ENCODE measurements at places on chromosomes 16 and 17.

DNA sequence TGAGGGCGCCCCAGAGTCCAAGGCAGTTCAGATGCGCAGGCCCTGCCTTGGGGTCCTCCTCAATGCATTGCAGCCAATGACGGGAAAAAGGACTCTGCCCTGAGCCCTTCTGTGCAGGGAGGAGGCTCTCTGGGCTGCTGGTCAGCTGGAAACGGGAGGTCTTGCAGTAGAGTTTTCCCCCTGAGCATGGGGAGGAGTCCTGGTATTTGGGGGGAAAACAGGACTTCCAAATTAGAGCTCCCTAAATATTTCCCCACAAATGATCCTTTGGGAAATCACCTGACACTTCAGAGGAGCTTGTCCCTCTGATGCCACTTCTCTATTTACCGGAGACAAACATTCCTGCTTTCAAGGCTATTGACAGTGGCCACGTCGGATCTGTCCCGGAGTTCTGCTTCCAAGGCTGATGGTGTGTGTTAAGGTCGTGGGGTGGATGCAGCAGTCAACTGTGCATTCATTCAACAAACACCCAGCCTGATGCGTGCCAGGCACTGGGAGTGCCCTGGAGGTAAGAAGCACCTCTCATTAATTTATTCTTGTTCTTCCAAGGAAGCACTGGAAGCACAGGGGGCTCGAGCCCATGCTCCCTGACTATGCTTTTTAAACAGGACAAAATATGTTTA is 73.0 kb upstream of the DNAH17 start:
- DNase-seq: no peak

GRCh38 chr16:85207357-85207921 is 95.2 kb upstream of the CIBAR2 start:
- no peak for DNase-seq

DNA sequence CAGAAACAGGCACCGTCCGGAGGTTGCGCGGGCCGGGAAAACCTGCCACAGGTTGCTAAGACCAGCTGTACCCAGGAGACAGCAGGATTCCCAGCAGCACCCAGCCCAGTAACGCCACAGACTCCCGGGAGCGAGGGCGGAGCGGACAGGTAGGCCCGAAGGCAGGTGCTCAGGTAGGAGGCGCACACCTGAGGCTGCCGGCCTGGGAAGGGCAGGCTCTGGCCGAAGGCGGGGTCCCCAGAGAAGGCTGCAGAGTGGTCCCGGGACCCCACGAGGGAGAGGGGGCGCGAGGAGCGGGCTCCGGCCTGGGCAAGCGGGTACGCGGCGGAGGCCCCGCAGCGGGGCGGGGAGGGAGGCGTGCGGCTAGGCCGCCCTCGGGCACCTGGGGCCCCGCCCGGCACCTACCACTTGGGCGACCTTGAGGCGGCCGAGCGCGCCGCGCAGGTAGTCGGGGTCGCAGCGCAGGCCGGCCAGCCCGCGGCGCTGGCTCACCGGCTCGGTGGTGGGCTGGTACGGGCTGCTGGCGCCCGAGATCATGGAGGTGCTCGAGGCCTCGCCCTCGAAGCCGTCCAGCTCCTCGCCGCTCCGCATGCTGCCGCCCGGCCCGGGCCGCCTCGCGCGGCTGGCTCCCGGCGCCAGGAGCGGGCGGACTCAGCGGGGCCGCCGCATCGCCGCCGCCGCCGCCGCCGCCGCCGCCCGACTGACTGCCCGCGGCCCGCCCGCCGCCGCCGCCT is 441 bp downstream of the CMTM4 start:
- DNase-seq: no peak

- DNase-seq: no peak
These were observed 9.6 kb downstream of the POLR2C start for GRCh38 chr16:57471852-57472664.

DNA sequence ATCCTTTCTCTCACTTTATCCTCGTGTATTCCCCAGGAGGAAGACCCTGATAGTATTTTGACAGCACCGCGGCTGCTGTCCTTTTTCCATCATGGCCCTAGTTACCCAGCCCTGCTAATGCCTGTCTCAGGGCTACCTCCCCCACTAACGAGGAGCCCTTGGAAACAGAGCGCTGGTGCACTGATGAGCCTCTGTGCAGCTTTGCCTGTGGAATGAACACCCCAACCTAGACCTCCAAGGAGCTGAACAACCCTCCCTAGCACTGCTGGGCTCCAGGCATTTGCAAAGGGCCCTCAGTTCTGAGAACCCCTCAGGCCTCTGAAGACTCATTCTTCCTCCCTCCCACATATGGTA is 23.3 kb upstream of the CCL1 start:
- no peak for DNase-seq

DNA sequence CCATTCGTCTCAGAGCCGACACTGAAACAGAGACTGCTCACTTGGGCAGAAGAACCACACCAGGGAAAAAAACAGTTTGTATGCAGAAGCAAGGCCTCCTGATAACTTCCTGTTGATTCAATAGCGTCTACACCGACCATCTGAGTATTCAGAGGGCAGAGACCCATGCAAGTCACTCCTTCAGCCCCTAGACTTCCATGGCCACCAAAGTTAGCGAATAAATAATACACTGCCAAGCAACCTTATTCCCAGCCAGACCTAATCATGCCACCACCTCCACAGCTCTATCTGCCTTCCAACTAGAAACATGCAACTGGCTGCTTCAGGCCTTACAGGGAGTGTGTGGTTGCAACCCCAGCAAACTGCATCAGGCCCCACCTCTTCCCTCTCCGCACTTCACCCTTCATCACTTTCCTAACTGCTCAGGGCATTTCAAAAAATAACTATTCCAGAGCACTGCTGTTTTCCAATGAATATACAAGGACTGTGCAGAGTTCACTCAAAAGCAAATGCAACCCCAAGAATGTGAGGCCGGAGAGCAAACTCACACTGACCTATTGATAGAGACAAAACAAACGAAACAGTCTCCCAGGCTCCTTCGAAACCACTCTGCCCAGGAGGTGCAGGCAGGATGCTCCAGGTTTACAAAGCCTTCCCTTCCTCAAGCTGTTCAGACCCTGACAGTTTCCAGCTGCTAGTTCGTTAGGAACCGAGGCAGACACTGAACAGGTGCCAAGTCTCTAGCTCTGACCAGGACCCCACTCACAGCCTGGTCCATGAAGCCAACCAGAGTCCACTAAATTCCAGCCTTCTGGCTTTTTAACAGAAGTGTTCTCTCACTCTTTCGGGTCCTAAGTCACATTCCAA is 3.6 kb downstream of the USP7 start:
- peak; percentile 49 for DNase-seq

DNA sequence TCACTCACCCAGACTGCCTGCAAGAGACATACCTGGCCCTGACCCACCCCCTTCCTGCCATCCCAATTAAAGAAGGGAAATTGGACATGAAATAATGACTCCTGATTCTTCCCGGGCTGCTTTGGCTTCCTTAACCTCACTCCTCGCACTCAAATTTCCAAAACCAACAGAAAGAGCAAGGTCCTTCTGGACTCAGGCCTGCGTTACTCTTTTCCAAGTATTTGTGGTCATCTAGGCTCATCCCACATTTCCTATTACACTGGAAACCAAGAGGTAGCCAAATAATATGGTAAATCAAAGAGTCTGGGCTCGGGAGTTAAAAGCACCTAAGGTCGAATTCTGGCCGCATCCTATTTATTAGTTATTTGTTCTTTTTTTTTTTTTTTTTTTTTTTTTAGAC is 359.3 kb downstream of the NPIPA8 start:
- no peak for DNase-seq

DNA sequence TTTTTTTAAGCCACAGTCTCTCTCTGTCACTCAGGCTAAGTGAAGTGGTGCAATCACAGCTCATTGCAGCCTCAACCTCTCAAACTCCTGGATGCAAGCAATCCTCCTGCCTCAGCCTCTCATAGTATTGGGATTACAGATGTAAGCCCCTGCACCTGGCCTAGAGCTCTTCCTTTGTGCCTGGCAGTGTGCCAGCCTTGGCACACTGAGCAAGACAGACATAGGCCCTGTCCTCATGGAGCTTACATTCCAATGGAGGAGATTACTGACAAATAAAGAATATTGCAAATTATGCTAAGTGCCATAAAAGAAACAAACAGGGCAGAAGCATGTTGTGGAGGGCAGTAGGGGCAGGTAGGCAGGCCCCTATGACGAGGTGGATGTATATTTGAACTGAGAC is 920 bp upstream of the CNGB1 start:
- DNase-seq: no peak

- no peak for DNase-seq
These were observed 3.7 kb upstream of the SLC6A2 start for GRCh38 chr16:55651841-55652824.

- DNase-seq: no peak
These were observed 7.1 kb downstream of the AKAP1 start for GRCh38 chr17:57092171-57092570.

GRCh38 chr16:77969861-77970260 is 52.5 kb upstream of the CLEC3A start:
- no peak for DNase-seq

- no peak for DNase-seq
These were observed 234.7 kb upstream of the MAF start for GRCh38 chr16:79835194-79835593.

GRCh38 chr17:47266782-47267181 is 13.2 kb downstream of the ITGB3 start:
- no peak for DNase-seq

GRCh38 chr17:18182978-18183333 is 672 bp upstream of the ALKBH5 start:
- DNase-seq: no peak

- no peak for DNase-seq
These were observed 6.0 kb upstream of the KRT38 start for GRCh38 chr17:41446806-41447205.

GRCh38 chr17:41571561-41572434 is at the start of gene KRT9:
Gene KRT9, minus strand, starts transcription at chr17:41572059. Its CDS starts 67 bp downstream, at chr17:41571992.
- no peak for DNase-seq

DNA sequence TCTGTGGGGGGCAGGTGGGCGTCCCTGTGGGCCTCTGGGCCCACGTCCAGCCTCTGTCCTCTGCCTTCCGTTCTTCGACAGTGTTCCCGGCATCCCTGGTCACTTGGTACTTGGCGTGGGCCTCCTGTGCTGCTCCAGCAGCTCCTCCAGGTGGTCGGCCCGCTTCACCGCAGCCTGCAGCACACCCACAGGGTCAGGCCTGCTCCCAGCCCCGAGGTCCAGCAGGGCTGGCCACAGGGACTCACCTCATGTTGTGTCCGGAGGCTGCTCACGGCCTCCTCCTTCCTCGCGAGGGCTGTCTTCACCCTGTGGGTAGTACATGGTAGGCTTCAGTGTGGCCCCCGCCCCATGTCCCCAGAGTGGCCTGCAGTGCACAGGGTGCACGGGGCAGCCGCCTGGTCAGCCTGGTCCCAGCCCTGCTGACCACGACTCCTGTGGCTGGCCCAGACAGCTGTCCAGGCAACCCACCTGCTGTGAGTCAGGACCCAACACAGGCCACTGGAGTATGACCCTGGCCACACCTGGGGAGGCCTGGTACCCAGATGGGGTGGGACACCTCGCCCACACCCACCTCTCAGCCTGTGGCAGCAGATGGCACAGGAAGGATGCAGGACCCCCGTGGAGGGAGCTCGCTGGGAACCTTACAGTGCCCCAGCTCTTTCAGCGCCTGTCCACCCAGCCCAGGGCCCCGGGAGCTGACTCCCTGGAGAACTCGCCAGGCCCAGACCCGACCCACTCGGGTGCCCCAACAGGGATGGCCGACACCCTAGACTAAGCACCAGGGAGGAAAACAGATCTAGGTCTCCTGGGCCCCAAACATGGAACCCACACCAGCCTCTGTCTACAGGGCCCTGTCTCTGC is 23.9 kb upstream of the AATK start:
- DNase-seq: no peak

DNA sequence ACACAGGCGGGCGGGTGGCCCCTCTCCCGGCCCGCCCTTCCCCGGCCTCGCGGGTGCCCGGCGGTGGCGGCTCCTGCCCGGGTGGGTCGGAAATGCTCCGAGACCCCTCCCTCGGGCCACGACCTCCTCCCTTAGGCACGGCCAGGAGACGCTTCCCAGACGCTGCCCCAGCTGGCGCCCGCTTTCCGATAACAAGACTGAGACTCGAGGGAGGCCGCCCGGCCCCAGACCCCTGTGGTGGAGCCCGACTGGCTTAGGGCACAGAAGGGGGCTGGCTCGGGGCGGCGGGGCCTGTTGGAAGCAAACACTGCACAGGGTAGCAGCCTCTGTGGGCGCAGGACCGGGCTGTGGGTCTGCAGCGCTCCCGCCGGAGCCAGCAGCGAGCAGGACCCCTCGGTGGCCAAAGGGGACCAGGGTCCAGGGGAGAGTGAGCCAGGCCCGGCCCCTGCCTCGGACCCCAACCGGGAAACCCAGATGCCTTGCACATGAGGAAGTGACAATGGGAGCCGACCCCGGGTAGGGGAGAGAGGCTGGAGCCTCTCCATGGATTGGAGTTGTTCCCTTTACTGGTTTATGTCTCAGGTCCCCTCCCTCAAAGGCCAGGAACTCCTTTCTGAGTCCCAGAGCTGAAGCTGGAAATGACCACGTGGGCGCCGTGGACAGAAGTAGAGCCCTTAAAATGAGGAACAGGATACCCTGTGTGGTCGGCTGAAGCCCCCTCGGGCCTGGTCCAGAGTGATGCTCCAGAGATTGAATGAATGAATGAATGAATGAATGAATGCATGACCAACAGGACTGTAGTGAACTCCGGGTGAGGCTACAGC is 19.8 kb upstream of the ADCY7 start:
- DNase-seq: no peak

- no peak for DNase-seq
These were observed 565 bp downstream of the DPEP1 start for GRCh38 chr16:89613954-89614459.

DNA sequence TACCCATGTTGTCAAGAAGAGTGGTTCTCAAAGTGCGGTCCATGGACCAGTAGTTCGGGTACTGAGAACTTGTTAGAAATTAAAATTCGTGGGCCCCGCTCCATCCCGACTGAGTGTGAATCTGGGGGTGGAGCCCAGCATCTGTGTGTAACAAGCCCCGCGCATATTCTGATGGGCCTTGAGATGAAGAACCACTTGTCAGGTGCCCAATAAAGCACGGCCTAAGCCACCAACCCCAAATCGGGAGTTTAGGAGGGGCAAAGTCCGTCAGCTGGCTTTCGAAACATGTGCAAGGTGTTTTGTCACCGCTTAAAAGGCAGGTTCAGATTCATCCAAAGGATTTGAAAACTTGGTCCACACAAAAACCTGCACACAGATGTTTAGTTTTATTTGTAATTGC is 29.5 kb downstream of the PSMD12 start:
- DNase-seq: no peak

- no peak for DNase-seq
These were observed at the start of gene CASKIN1 for GRCh38 chr16:2196162-2196980. Gene CASKIN1, minus strand, starts transcription at chr16:2196605. Its CDS starts 173 bp downstream, at chr16:2196432.

All from foreskin melanocyte (primary cell).